ENCODE measurements at places on chromosomes 6 and 20.

DNA sequence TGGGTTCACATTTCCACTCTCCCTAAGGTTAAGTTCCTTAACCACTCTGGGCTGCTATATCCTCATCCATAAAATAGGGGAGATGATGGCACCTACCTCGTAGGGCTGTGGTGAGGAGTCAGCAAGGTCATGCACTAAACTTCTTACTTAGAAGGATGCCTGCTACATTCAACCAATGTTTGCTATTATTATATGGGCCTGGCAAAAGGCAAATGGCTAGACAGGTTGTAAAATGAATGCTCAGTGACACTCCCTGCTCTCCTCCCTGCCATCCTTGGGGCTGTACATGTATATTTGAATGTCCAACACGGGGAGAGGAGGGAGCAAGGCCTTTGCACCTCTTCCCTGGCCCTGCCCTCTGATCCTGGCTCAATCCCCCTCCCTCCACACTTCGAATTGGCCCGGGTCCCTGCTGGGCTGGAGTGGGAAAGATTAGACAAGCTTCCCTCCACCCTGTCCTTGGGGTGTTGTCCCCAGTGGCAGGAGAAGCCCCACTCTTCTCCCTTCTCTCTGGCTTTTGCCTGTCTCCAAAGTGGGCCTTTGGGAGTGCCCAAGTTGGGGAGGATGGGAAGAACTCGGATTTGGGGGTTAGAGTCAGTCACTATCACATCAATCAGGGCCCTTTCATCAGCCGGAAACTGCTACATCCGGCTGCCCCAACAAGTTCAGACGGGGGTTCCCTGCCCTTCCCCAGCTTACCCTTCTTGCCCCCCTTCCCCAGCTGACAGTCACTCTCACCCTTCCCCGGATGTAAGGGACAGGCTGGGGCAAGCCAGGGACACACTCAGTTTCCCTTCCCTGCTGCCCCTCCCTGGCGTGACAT, 36.3 kb upstream of the VEGFA start:
- no peak for DNase-seq

DNA sequence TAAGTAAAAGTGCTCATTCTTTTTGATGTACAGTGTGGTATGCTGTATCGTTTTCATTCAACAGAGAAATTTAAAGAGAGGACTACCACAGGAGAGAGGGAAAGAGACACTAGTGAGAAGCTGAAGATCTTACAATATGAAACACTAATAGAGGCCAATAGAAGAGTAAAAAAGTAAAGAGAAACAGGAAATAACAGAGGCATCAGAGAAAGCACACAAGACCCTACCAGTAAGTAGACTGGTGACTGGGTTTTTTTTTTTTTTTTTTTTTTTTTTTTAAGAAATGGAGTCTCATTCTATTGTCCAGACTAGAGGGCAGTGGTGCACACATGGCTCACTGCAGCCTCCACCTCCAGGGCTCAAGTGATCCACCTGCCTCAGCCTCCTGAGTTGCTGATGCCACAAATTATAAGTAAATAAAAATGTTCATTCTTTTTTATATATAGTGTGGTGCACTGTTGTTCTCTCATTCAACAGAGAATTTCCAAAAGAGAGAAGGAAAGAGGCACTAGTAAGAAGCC, 18.8 kb downstream of the ELOVL4 start:
- no peak for DNase-seq

DNA sequence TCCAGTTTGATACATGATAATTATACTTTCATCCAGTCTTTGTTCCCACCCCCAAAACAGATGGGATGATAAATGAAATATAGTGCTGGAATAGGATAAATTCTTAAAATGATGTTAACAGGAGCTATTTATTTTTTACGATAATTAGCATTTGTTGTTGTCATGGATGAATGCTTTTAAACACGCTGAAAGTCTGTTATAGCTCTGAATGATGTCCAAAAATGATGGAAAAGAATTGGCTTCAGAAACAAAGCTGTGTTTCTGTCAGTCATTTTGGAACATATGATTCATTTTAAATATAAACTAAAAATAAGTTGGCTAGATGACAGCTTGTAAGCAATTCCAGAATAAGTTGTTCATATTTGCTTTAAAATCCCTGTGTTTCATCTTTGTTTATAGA, 237.4 kb downstream of the GRIK2 start:
- no peak for DNase-seq

- no peak for DNase-seq
Observed at GRCh38 chr6:22325481-22325880, 28.6 kb upstream of the PRL start.

DNA sequence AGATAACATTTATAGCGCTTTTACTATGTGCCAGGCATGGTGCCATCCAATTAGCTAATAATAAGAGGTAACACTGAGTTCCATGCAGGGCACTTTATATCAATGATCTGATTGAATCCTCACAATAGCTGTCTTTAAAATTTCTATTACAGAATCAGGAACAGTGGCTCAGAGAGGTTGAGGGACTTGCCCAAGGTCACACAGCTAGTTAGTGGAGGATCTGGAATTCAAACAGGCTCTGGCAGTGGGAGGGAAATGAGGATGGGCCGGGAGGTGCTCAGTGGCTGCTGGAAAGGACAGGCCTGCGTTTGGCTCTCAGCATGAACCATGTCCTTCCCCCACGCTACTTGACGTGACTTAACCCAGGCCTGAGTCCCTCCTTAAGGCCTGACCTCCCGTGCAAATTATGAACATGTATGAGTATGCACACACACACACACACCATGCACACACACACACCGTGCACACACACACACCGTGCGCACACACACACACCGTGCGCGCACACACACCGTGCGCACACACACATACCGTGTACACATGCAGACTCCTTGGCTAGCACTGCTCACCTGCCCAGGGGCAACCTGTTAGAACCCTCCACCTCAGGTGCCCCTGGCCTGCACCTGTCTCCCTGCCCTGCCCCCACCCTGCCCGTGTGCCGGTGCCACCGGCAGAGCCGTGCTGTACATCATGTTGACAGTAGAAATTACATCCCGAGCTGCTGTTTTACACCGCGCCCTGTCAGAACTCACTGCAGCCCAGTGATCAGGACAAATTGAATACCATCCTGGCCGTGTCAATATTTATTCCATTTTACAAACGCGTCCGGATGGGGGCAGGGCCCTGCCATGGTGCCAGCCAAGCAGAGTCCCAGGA, 43.7 kb downstream of the CDH22 start:
- no peak for DNase-seq

Measured in COLO829 (cell line).